ENCODE measurements at places on chromosomes 6 and 20.

DNA sequence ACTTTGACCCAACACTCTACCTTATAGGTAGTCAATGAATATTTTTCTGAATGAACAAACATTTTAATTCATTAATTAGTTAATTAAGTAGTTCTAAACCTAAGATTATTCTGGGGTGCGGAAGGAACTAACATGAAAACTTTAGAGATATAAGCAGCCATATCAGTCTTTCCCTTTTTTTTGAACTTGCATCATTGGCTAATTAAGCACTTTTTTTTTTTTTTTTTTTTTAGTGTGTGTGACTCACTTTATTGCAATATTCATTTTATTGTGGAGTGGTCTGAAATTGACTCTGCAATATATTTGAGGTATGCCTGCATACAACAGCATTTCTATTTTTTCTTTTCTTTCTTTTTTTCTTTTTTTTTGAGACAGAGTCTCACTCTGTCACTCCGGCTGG is 21.8 kb upstream of the AMD1 start:
- DNase-seq, result no peak

DNA sequence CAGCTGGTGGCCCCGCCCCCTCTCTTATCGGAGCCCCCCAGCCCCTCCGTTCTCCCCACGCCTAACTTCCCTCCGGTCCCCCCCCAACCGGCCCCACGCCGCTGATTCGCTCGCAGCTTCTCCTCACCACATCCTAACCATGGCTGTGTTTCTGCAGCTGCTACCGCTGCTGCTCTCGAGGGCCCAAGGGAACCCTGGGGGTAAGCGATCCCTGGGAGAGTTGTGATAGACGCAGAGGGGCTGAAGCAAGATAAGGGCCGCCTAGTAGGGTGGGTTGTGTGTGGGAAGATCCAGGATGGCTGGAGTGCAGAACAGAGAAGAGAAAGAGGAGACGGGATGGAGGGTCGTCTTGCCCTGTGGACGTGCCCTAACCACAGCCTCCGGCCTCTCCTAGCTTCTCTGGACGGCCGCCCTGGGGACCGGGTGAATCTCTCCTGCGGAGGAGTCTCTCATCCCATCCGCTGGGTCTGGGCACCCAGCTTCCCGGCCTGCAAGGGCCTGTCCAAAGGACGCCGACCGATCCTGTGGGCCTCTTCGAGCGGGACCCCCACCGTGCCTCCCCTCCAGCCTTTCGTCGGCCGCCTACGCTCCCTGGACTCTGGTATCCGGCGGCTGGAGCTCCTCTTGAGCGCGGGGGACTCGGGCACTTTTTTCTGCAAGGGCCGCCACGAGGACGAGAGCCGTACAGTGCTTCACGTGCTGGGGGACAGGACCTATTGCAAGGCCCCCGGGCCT is at the start of gene MPIG6B:
MPIG6B (plus strand) TSS at position 129 of the 735 bp plus-strand sequence; CDS start at position 140, 11 bp downstream.
- no peak for DNase-seq

DNA sequence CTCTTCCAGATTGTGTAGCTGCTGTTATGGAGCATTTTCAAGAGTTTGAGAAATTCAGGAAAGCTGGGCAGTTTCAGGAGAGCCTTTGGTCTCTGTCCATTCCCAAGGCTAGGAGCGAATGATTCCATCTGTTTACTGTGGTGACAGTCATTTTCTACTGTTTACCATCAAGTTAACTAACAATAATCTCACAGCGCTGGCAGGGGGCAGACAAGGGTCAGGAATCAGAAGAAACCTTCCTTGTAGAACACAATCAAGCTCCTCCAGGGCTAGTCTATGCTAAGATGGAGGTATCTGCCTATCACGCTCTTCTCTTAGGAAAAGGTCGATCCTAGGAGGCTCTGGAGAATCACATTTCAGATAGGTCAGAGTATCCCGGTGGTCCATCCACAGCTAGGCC is 293.9 kb downstream of the KIF16B start:
- DNase-seq, result no peak

DNA sequence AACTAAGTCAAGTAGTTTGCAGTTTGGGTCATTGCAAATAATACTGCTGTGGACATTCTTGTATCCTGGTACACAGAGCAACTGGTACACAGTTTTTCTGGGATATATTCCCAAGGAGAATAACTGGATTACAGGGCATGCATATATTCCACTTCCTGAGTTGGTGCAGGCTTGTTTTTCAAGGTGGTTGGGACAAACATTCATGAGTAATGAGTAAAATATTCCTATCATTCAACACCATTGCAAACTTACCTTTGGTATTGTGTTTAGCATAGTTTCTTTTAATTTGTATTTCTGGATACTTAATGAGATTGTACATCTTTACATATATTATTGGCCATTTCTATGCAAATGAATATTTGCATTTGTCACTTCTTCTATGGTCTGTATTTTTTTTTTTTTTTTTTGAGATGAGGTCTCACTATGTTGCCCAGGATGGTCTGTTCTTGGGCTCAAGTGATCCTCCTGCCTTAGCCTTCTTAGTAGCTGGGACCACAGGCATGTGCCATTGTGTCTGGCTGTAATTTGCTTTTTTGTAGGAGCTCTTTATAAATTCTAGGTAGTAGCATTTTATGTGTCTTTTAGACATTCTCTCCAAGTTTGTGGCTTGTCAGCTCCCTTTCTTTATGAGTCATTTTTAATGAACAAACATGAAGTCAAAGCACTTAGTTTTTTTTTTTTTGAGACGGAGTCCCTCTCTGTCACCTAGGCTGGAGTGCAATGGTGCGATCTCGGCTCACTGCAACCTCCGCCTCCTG is 158.7 kb downstream of the SOX4 start:
- no peak for DNase-seq

DNA sequence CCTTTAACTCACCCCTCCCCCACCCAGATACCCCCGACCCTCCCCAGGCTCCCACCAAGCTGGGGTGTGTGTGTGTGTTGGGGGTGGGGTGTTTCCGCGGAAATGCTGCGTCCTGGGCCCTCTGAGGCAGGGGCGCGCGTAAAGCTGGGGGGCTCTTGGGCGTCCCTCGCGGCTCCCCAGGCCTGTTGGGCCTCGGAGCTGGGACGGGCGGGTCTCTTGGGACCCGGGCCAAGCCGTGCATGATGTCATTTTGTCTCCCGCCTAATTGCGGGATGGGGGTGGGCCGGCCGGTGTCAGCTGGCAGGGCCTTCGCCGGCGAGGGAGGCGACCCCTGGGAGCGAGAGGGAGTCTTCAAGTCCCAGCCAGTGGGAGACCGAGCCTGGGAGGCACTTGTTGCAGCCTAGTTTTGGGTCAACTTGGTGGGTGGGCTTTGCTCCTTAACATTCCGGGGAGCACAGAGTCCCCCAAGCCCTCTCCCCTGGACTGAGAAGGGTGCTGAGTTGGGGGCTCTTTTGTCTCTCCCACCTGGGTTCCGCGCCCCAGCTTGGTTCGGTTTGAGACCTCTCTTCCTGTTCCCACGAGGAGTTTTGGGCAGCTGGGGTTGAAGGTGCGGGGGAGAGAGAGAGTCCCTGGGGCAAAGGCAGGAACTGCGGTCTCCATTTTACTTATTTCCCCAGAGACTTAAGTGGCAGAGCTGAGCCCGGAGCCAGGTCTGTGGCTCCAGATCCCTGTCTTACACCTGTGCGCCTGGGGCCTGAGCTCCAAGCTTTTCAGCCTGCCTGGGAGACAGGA is 623 bp downstream of the MYBL2 start:
- peak; percentile 27 for DNase-seq

DNA sequence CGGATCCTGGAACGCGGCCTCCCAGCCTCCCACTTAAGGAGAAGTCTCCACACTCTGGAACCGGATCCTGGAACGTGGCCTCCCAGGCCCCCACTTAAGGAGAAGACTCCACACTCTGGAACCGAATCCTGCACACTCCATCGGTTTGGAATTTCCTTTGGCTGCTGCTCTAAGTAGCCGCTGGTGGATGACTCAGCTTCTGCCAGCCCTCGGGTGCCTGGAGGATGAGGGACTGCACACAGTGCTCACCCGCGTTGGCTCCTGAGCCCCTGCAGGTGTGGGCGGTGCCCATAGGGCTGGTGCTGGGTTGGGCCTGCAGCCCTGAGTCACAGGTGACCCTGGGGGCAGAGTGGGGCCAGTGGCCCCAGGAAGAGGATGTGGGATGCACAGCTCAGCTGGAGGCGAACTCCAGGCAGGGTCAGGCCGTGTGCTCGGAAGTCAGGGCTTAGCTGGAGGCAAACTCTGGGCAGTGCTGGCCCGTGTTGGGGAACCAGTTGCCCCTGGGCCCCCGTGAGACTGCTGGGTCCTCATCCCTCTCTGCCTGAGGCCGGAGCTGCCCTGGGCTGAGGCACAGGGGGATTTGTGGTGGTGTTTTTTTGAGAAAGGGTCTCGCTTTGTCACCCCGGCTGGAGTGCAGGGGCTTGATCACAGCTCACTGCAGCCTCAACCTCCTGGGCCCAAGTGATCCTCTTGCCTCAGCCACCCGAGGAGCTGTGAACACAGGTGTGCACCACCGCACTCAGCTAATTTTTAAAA is 13.9 kb upstream of the TNFRSF6B start:
- peak; percentile 98 for DNase-seq

- no peak for DNase-seq
Observed at GRCh38 chr6:109117346-109118035, 22.2 kb downstream of the CEP57L1 start.

DNA sequence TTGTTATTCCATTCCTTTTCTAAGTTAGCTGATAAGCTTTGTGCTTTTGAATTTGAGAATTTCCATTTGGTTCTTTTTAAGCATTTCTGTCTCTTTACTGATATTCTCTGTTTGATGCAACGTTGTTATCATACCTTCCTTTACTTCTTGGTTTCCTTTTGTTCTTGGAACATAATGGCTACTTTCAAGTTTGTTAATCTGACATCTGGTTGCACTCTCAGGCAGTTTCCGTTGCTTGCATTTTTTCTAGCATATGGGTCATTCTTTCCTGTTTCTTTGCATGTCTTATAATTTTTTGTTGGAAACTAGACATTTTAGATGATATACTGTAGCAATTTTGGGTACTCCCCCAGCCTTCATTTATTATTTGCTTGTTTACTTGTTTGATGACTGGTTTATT is 12.5 kb downstream of the CDC5L start:
- DNase-seq, result peak; percentile 42

GRCh38 chr6:149095842-149096241 is 221.7 kb upstream of the TAB2 start:
- DNase-seq, result no peak

DNA sequence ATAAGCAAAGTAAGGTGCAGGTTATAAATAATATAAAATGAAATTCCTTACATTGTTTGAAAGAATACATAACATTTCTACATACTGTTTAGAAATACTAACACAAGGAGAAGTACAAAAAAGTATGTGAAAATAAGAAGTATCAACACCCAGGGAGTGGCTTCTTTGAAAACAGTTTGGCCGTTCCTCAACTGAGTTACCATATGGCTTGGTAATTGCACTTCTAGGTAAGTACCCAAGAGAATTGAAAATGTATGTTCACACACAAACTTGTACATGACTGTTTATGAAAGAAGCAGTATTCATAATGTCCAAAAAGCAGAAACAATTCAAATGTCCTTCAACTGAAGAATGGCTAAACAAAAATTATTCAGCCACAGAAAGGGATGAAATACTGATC is 30.7 kb downstream of the PAK5 start:
- no peak for DNase-seq

DNA sequence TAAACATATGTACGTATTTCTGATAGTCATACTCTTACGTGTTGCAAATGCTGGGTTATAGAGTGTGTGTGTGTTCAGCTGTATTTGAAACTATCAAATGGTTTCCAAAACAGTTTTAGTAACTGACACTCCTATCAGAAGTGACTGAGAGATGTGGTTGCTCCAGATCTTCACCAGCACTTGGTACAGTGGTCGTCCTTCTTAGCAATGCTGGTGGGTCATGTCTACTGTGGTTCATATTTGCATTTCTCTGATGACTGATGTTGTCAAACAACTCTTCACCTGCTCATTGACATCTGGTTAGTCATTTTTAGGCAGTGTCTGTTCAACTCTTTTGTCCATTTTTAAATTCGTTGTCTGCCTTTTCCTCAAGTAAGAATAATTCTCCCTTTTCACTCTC is 259.3 kb downstream of the KIF16B start:
- no peak for DNase-seq

DNA sequence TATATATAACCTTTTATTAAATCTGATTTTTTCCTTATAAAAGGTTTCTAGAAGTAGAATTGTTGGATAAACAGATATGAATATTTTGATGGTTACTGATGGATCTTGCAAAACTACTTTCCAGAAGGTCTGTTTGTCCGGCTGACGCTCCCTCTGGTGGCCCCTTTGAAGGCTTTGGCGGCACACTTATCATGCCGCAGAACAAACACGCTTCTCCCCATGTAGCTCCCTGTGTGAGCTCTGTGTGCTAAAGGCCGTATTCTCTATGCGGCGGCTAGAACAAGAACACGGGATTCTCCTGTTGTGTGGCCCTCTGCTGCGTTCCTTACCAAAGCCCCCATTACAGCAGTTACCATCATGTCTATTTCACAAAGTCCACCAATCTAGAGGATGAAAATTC is 30.0 kb downstream of the PPP1R3G start:
- peak; percentile 40 for DNase-seq

- no peak for DNase-seq
Observed at GRCh38 chr6:165986311-165986913, 181.2 kb downstream of the TBXT start.

- no peak for DNase-seq
Observed at GRCh38 chr20:39283464-39283863, 321.3 kb downstream of the DHX35 start.

GRCh38 chr6:155936551-155936950 is 480.9 kb upstream of the NOX3 start:
- DNase-seq, result no peak

- DNase-seq, result no peak
Observed at GRCh38 chr6:156946370-156946936, 169.3 kb downstream of the ARID1B start.

DNA sequence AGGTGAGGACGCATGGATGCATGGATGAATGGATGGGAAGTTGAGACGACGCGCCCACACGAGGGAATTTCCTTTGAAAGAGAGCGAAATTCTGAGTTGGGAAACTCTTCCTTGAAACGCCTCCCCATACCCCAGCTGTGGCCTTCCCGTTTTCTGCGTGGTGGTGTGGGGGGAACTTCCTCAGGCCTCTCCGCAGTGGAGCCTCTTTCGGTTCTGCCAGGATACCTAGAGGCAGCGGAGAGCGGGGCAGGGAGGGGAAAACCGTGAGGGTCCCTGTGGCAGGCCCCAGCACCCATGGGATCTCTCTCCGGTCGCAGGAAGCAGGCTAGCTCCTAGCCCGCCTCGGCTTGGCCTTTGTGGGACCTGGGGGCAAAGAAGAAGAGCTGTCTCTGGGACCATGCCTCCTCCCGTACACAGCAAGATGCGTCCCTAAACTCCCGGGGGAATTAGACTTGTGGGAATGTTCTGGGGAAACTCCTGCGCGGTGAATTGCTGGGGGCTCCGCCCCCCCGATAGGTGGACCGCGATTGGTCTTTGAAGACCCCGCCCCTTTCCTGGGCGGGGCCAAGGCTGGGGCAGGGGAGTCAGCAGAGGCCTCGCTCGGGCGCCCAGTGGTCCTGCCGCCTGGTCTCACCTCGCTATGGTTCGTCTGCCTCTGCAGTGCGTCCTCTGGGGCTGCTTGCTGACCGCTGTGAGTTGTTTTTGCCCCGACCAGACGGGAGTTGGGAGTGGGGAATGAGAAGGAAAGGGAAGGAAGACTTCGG is at the start of gene CD40:
CD40 (plus strand) TSS at position 611 of the 764 bp plus-strand sequence; CDS start at position 641, 30 bp downstream.
- peak; percentile 79 for DNase-seq

Data from cardiac fibroblast (primary cell).